GF-D8 (cell line): ENCODE measurements at places on chromosomes 2 and 18.

GRCh38 chr18:30139631-30140287 is 902.8 kb downstream of the DSC3 start:
- DNase-seq = no peak

- DNase-seq = no peak
These were observed 298.6 kb downstream of the CYP26B1 start for GRCh38 chr2:71849111-71849510.

- DNase-seq = no peak
These were observed 650 bp downstream of the ACKR3 start for GRCh38 chr2:236570081-236570868.

GRCh38 chr2:114628481-114628880 is 186.0 kb downstream of the DPP10 start:
- DNase-seq = no peak

- DNase-seq = no peak
These were observed 135.5 kb downstream of the GAREM1 start for GRCh38 chr18:32335228-32335627.

- DNase-seq = no peak
These were observed 66.0 kb downstream of the HPCAL1 start for GRCh38 chr2:10368491-10369231.

- DNase-seq = no peak
These were observed 203.7 kb downstream of the HDAC4 start for GRCh38 chr2:239197146-239197545.

DNA sequence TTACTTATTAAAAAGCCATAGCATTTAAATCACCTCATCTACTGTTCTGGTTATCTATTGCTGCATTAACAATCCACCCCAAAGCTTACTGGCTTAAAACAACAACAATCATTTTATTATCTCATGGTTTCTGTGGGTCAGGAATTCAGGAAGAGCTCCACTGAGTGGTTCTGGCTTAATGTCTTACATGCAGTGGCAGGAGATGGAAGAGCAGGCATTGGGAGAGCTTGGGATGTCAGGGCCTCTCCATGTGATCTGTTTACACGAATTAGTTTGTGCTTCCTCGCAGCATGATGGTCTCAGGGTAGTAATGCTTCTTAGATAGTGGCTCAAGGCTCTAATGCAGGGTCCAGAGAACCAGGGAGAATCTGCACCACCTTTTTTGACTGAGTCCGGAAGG is 14.4 kb upstream of the REL start:
- DNase-seq = no peak
